ENCODE measurements at places on chromosomes 1 and 21. TPM values are rescaled to one million over a fixed set of nuclear protein-coding genes. Genes with fewer than 3 reads are reported as not detected.

The HSD11B1 gene
- total RNA-seq, result not detected

The RSPO1 gene
- not detected for total RNA-seq

The PHLDA3 gene
- 33.9 TPM for total RNA-seq

The CHI3L2 gene
- total RNA-seq, result 0.53 TPM

The SPATC1L gene
- total RNA-seq, result 27.5 TPM

The STIL gene
- 53.4 TPM for total RNA-seq

The KRTAP10-7 gene
- not detected for total RNA-seq

The SLC30A10 gene
- total RNA-seq, result not detected

The TTLL10 gene
- 0.73 TPM for total RNA-seq

The TNFRSF4 gene
- 2.8 TPM for total RNA-seq

- no peak for DNase-seq
Measured at GRCh38 chr1:185960422-185961321, 226.5 kb downstream of the HMCN1 start.

DNA sequence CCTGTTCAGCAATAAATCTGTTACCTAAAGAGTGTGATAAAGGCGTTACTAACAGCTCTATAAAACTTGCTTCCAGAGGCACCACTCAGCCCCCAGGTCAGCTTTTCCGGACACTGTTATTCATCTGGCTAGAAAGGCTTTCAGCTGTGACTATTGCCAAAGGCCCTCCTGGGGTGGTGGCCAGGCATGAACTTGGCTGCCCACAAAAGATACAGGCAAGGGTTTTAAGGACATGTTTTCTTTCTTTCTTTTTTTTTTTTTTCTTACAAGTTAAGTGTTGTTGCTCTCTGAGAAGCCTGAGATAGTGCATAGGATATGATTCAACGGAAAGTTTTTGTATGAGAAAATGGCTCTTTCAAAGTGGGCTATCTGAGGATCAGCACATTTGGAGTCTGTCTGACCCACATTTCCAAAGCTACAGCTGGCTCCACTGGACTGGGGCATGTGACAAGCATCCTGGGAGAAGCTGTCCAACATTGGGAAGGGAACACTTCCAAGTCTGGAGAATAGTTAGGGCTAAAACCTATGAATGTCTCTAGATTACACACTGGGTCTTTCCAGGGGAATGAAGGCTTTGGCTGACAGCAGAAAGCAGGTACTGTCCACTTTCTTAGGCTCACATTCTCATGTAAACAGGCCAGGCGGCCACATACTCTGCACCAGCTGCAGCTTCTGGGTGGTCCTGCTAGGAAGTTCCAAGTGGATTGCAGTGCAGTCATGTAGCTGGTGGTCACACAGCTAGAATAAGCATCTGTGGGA is 639.7 kb downstream of the LMO4 start:
- DNase-seq, result peak; percentile 83

DNA sequence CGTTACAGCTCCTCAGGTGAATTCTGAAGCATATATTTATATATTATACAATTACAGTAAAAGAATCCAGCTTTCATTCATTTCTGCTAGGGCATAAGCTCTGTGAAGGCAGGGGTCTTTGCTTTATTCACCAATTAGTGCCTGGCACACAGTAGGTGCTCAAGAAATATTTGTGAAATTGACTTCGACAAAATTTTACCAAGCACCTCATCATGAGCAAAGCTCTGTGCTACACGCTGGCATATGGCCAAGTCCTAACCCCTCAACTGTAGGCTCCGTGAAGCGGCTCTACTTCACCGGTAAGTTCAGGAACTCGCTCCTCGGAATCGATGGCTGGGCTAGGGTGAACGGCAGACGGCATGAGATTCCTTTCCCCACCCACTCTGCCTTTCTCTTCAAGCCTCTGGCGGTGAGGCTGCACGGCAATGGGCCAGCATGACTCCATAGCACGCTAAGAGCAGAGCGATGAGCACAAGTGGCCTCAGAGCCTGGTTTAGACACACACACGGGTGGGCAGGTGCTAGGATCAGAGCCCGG is 8.7 kb downstream of the C1orf174 start:
- DNase-seq, result no peak

DNA sequence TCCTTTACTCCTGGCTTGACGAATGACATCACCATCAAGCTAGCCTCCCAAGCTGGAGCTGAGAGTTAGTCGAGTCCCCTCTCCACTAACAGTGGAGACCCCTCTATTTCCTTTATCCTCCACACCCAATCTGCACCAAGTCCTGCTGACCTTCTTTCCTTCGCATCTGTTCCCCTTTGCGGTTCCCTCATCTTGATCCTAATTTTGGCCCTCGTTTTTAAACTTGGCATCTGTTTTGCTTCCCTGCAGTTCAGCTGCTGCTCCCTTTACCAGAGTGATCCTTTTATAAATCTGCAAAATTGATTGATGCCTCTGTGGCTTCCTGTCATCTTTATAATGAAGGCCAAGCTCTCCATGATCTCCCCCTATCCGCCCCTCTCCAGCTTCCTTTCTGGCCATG is 49.0 kb upstream of the TSPAN2 start:
- no peak for DNase-seq

DNA sequence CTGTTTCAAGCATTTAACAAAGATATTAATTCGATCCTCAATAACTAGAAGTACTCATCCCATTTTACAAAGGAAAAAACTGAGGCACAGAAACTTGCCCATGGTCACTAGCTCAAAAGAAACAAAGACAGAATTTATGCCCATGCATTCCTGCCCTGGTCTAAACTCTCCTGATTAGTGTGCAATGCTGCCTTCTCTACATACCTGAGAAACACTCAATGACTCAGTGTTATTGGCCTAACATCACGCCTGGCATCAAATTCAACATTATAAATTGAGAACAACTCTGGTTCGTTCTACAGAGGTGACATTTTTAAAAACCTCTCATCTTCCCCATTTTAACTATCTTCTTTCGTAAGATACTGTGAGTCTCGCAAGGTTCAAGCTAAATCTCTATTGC is 5.2 kb downstream of the APP start:
- no peak for DNase-seq

DNA sequence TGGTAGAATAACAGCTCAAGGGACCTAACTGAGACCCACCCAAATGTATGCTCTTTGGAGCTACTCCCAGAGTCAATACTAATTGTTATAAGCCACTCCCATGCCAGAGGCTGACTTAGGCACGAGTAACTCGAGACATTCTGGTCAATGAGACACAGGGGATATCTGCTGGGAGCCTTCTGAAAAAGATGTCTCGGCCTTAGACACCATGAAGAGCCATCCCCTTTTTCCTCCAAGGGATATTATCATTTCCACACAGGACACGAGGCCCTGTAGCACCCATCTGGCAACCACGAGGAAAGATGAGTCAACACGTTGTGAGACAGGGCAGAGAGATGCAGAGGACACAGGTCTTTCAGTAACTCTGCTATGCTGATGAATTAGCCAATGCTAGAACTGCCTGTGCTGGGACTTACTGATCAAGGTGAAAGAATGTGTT is 30.7 kb downstream of the ITPKB start:
- peak; percentile 77 for DNase-seq

- peak; percentile 93 for DNase-seq
Measured at GRCh38 chr1:203278082-203278884, 27.0 kb upstream of the BTG2 start.

DNA sequence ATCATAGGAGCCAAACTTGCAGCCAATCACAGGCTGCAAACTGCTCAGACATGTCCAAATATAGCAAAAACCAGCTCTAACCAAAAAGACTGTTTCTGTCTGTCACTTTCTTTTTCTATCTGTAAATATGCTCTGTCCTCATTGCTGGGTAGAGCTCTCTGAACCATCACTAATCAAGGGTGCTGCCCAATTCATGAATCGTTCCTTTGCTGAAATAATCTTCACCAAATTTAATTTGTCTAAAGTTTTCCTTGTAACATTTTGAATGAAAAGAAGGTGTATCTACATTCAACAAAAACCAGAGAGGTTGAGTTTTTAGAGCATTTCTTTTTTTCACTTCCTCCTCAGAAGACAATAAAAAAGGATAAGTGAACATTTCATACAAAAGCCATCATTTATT is 1221.7 kb upstream of the ADGRL2 start:
- DNase-seq, result no peak

DNA sequence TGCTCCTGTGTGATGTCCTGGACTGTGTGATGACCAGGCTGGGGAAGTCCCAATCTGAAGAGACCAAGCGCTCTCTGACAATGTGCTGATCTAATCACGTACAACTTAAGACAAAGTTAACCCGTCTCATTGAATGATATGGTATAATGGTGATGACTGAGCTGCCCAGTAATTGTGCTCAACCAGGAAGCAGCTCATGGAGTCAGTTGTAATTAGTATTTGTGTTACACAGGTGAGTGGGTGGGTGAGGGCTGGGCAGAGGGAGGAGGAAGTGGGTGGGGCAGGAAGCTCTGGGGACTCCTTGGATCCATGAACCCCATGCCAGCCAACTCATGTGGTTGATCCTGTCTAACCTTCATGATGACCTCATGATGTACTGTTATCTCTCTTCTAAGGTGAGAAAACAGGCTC is 8.7 kb upstream of the ECE1 start:
- no peak for DNase-seq

DNA sequence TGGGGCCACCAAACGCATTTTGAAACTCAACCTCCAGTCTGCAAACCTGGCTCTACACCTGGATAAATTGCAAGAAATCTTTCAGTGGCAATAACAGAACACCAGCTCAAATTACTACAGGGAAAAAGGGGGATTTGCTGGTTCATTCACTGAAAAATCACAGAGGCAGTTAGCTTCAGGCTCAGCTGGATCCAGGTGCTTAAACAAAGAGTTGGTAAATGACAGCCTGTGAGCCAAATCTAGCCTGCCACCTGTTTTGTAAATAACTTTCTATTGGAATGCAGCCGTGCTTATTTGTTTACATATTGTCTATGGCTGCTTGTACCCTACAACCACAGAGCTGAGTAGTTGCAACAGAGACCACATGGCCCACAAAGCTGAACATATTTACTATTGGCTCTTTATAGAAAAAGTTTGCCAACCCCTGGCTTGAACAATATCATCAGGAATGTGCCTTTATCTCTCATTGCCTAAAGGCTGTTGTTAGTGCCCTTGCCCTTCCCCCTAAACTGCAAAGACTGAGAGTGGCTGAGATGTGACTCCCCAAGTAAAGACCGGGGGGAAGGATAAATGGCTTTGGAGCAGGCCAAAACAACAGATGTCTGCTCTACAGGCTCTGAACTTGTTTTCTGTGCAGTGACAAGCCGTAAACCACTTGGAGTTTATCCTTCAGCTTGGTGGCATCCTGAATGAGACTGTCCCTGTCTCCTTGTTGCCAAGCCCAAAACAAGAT is 21.5 kb upstream of the PTPRF start:
- no peak for DNase-seq

DNA sequence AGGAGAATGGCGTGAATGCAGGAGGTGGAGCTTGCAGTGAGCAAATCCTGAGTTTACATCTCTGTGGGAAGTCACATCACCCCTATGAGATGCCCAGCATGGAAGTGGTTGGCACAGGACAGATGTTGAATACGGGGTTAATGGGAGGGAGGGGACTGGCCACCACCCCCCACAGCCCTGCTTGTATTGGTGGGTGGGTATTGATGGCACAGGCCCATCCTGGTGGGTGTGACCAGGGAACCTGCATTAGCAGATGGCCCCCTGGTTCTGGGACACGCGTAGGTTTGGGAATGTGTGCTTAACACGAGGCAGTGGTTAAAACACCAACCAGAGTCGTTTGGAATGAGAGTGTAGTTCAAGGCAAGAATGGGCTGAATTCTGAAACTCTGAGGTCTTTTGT is 117.9 kb downstream of the PRDM2 start:
- no peak for DNase-seq

DNA sequence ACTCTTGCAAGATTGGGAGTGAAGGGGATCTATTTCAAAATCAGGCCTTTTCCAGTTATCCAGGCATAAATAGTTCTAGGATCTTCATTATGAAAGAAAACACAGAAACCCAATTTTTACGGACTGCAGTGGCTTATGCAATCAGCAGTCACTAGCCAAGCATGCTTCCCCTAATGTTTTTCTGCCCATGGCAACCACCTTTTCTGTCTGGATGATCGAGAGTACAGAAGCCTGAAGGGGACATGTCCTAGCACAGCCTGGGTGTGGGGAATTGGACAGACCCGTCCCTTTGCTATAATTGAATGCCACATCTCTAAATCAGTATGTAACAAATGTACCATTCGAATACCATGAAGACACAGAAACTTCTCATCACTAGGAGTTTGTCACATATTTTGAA is 29.8 kb upstream of the NCAM2 start:
- DNase-seq, result no peak

GRCh38 chr1:226674892-226675714 is 64.0 kb downstream of the ITPKB start:
- no peak for DNase-seq

DNA sequence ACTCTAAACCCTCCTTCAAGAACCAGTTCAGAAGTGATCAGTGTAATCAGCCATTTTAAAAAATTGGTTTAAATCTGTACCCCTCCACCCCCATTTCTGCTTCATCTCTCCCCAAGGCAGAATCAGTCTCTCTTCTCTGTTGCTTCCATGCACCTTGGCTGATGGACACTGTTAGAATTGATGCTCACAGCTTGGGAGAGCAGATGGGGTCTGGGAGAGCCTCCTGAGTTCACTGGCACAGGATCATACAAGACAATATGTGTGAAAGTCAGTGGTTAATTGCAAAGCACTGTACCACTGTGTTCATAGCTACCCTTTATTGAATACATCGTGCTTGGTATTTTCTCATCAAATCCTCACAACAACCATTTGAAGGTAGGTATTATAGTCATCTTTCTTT is 140.9 kb downstream of the ROR1 start:
- DNase-seq, result no peak

- DNase-seq, result no peak
Measured at GRCh38 chr1:59751801-59752200, 62.9 kb upstream of the HOOK1 start.

DNA sequence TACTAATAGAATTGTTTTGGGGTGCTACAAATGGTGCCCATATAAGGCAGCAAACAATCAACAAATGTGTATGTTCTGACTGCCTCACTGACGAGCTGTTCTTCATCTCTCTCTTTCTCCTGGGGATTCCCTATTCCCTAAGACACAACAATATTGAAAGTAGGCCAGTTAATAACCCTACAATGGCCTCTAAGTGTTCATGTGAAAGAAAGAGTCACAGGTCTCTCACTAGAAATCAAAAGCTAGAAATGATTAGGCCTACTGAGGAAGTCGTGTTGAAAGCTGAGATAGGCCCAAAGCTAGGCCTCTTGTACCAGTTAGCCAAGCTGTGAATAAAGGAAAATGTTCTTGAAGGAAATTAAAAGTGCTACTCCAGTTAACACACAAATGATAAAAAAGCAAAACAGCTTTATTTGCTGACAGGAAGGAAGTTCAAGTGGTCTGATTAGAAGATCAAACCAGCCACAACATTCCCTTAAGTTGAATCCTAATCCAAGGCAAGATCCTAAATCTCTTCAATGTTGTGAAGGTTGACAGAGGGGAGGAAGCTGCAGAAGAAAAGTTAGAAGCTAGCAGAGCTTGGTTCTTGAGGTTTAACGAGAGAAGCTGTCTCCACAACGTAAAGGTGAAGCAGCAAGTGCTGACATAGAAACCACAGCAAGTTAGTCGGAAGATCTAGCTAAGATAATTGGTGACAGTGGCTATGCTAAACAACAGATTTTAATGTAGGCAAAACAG is 26.3 kb downstream of the ATP2B4 start:
- DNase-seq, result no peak

Data from SJCRH30 (cell line).